ENCODE measurements at places on chromosomes 4 and X. TPM values are rescaled to one million over a fixed set of nuclear protein-coding genes. Genes with fewer than 3 reads are reported as not detected.

DNA sequence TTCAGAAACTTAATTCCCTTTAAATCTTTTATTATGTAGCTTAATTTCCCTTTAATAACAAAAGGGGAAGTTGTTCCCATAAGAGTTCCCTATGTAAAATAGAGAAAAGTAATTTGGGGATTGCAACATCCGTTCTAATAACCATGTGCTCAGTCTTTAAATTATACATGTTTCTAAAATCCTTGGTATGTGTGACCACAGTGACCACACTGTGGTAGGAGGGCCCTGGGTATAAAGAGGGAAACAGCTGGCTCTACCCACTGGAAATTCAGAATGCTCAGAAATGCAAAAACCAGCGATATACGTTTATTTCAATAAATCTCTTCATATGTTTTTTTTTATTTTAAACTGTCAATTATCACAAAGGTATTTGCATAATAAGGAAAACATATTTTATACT, 219.1 kb downstream of the FGF13 start:
- DNase-seq = no peak

SMIM31 gene
- polyA plus RNA-seq = not detected

DNA sequence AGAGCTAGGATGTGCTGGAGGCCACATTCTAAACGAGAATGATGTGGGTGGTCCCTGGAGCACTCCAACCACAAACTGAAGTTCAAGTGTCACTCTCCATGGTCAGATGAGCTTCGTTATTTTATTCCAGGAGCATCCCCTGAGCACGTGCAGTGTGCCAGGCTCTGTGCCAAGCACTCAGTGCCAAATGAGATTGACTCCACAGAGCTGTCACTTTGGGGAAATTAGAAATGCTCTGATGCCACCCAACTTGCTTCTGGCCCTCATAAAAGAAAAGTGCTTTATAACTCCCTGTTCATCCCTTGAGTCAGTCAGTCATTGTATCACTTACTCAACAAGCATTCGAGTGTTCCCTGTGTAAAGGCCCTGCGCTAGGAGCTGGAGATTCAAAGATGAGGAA, 91.2 kb downstream of the RTL5 start:
- no peak for DNase-seq

SPANXN4 gene
- not detected for polyA plus RNA-seq

DNA sequence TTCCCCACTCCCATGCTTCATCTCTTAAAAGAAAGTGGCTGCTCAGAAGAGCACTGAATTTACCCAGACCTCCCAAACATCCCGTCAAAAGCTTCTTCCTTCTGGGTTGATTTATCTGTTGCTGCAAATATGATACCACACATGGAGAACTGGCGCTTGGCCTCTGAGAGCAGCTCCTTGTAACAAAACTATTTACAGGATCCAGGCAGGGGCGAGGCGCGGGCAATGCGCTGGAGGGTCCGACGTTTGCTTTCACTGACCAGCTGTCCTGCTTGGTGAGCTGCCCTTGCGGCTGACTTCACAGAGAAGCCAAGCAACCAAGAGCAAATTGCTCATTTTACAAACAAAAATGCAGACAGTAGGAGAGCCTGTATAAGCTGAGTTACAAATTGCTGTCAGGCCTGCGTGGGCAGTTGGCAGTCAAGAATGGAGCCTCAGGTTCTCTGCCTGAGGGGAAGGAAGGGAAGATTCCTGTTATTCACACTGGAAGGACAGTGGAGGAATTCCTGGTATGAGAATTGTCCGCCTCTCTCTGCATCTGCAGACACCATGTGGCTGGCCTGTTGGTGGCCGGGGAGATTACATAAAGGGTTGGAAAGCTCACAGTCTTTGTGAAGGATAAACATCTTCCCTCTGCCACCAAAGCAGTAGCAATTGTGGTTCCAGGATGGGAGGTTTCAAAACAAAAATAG, 192.2 kb upstream of the LEF1 start:
- DNase-seq = peak; percentile 23

GRCh38 chr4:171538601-171539100, 274.6 kb upstream of the GALNTL6 start:
- no peak for DNase-seq

DNA sequence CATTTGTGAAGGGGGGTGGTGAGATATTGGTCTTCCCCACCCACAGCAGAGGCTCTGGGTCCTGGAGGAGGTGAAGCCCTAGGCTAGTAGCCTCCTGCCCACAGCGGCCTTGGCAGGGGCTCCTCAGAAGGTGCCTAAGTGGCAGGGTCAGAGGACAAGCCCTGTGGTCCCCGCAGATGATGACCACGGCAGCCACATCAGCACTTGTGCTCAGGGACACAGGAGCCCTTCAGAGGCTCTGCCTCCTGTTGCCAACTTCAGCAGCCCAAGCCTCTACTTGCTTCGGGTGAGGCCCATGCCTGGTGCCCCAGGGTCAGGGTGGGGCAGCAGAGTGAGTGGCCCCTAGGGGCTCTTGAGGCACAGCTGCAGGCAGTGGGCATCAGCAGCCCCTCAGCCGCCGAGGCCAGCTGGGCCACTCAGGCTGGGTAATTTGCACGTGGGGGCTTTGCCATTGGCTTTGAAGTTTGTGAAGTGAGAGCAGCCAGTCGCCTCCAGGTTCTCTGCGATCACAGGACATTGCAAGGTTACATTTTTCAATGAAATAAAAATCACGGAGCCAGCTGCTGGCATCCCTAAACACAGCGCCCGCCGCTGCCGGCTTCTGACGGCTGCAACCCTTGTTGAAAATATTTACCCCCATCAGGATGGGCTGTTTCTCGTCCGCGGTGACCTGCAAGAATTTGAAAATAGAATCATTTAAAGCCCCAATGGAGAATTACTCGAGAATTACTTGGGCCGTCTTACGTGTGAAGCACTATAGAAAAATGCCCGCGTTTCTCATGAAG, 108.5 kb downstream of the HMX1 start:
- no peak for DNase-seq

DNA sequence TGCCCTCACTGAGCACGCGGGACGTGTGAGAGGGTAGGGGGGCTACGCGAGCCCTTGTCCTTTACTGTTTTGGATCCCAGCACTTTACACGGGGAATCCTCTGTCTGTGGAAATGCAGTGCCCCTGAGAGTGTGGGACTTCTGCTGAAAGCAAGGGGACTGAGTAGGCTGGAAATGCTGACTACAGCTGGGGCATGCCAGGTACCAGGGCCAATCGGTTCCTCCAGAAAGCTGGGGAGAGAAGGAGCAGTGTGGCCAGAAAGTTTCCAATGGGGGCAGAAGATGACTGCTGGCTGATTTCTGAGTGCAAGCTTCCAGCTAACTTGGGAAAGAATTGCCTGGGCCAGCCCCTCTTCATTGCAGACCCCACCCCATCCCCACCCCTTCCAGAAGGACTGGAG, 1.5 kb downstream of the NHSL2 start:
- peak; percentile 5 for DNase-seq

DNA sequence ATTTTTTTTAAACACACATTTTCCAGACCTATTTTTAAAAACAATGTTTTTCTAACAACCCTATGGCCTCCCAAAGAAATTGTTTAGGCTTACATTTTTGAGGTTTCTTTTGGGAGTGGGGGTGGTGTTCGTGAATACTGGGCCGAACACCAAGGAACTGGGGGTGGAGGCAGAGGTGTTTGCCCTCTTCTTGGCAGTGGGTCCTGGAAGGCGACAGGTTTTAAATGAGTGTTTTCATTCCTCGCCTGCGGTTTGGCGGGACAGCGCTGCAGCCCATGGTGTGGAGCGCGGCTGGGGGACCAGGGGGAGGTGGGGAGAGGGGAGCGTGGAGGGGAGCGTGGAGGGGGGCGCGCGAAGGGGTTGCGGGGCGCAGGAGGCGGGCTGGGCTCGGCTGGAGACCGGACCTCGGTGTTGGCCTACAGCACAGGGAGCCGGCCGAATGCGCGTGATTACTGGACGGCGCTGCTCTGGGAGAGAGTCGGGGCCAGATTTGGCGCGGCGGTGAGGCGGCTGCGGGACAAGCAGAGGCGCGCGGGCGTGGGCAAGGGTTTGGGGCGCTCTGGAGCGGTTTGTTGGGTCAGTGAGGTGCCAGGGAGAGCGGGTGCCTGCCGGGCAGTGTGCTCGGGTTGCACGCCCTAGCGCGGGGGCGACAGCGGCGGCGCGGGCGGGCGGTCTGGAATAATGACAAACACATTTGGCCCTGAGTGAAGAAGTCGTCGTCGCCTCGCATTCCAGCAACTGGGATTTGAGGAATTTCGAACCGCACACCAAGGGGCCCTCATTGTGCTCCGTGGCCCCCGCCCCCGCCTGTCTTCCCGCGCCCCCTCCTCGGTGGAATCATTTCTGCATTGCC, 764 bp downstream of the PDGFRA start:
- peak; percentile 65 for DNase-seq

NLGN3 gene
- 8.1 TPM for polyA plus RNA-seq

TMEM255A gene
- polyA plus RNA-seq = 5.2 TPM

DNA sequence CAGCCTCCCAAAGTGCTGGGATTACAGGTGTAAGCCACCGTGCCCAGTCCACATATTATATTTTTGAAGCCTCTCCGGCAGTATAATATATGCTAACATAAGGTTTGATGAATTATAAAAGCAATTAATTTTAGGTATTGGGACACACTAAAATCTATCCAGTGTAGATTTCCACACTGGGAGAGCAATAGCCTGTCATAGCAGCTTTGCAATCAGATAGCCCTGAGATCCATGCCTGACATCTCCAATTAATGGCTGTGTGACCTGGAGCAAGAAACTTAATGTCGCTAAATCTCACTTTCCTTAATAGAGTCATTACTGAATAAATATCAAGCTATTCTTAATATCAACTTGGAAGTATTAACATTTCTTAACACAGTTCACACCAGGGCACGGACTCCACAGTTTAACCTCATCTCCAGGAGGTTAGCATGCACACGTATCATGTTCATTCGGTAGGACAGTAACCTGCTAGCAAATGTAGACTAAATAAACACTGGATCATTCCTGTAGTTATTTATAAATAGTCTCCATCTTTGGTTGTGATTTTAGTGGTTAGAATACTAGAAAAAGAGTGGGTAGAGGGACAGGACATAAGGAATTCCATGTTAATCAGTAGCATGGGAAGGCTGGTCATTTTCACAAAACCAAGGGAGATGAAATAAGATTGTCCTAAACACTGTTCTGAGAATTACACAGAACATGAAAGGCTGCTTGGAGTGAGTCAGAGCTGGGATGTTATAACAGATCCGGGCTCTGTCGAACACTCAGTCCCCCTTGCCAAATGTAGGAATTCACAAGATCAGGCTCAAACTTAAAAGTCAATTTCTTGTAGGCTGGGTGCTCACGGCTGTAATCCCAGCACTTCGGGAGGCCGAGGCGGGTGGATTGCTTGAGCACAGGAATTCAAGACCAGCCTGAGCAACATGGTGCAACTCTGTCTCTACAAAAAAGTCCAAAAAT, 254.7 kb downstream of the PALLD start:
- DNase-seq = no peak

GRCh38 chrX:137171626-137172025, 137.8 kb upstream of the GPR101 start:
- DNase-seq = no peak

GRCh38 chr4:63717384-63717783, 691.9 kb downstream of the TECRL start:
- DNase-seq = peak; percentile 9

DNA sequence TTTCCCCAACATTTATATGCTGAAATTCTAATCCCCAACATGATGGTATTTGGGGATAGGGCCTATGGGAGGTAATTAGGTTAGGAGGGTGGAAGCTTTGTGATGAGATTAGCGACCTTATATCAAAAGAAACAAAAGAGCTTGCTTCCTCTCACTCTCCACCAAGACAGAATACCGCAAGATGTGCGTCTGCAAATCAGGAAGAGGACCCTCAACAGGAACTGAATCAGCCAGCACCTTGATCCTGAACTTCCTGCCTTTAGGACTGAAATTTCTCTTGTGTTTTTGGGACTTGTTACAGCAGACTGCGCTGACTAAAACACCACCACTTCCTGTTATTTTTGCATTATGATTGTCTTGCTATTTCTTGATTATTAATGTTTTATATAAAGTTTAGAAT, 1889.4 kb downstream of the C4orf33 start:
- no peak for DNase-seq

GLRA3 gene
- polyA plus RNA-seq = not detected

ATP8A1 gene
- 7.6 TPM for polyA plus RNA-seq

GAB1 gene
- polyA plus RNA-seq = 11.9 TPM

GRCh38 chr4:79163981-79164490, 161.8 kb downstream of the NAA11 start:
- DNase-seq = no peak

DNA sequence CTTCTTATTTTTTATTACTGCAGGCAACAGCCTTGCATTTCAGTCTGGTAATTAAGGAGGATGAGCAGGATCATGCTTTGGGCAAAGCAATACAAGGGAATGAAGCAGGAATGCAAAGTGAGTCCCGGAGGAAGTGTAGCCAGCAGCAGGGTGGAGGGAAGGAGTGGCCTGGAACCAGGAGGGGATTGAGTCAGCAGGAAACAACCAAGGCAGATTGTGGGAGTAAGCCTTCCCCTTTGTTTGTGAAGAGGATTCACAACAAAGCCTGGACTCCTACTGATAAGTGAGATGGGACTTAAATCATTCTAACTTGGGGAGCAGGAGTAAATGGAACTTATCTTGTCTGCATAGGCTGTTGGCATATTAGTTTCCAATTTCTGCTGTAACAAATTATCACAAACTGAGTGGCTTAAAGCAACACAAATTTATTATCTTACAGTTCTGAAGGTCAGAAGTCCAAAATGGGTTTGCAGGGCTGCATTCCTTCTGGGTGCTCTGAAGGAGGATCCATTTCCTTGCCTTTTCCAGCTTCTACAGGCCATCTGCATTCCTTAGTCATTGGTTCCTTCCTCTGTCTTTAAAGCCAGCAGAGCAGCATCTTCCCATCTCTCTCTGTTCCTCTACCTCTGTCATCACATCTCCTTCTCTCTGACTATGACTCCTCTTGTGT, 93.2 kb upstream of the AP1S2 start:
- no peak for DNase-seq

GRCh38 chr4:7037425-7037824, 5.7 kb upstream of the TADA2B start:
- no peak for DNase-seq

DNA sequence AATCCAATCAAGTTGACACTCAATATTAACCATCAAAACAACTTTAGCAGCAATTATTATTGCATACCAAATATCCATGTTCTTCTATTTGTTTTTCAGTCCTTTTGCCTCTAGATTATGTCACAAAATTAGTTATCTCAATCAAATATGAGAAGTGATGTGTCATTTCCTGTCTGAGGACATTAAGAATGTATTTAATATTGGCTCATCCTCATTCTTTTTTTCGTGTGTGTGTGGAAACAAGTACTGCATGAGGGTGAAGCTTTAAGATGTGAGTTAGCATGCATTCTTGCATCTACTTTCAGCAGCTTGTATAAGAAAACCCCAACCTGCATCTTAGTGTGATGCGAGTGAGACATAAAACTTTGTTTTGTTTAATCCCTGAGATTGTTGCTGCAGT, 301.4 kb downstream of the GRIA2 start:
- DNase-seq = peak; percentile 12

REST gene
- polyA plus RNA-seq = 130 TPM

CORIN gene
- 168 TPM for polyA plus RNA-seq

TMEM154 gene
- 0.21 TPM for polyA plus RNA-seq

- DNase-seq = peak; percentile 64
These were observed 24.6 kb upstream of the GPR50 start for GRCh38 chrX:151151665-151152267.

STBD1 gene
- polyA plus RNA-seq = 30.5 TPM

MBNL3 gene
- 1.6 TPM for polyA plus RNA-seq

GRCh38 chr4:78749258-78749971, 26.7 kb upstream of the BMP2K start:
- DNase-seq = peak; percentile 36

C1QTNF7 gene
- polyA plus RNA-seq = not detected
